ENCODE measurements at places on chromosomes 12 and 14.

DNA sequence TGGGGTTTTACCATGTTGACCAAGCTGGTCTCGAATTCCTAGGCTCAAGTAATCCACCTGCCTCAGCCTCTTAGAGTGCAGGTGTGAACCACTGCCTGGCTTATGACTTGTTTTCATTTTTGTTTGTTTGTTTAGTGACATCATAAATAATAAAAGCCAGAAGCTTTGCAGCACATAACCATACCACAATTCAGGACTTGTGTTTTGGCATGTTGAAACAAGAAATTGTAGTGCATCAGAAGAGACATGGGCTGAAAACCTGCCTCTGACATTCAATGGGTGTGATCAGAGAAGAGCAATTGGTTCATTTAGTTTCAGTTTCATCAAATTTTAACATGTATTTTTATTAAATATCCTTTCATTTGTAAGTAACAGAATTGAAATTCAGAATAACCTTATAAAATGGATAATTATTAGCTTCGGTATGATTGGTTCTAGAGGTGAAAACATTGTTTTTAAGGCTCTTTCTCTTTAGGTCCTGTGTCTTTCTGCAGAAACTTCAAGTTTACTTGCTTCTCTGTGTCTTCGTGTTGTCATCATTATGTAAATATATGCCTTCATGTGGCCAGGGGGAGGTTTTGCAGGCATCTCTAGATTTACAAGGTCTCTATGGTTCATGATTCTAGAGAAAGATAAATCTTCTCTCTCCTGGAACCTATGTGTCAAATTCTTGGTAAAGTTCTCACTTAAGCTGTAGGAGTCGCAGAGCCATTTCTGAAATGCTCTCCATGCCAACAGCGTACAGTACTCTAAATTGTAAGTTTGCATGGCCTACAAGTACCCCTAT is 312.0 kb downstream of the KCNC2 start:
- DNase-seq: no peak

GRCh38 chr14:68208218-68208617 is 388.6 kb downstream of the RAD51B start:
- DNase-seq: no peak

DNA sequence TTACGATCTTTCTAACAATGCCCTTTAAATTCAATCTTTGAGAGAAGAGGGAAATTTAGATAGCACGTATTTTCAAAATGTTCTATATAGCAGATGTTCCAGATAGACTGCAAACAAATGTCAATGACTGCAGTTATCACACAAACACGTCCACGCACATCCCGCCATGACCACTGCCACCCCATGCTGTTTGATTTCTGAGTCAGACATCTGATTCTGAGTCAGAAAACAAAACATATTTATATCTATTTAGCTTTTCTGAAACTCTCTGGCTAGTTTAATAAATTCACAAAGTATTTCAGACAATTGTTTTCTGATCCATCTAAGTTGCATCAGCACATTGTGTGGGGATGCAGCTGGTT is 105.9 kb upstream of the BCAT1 start:
- no peak for DNase-seq

GRCh38 chr12:108657130-108657745 is 23.5 kb upstream of the SELPLG start:
- DNase-seq: no peak

GRCh38 chr12:6333029-6333428 is 8.8 kb downstream of the TNFRSF1A start:
- no peak for DNase-seq

DNA sequence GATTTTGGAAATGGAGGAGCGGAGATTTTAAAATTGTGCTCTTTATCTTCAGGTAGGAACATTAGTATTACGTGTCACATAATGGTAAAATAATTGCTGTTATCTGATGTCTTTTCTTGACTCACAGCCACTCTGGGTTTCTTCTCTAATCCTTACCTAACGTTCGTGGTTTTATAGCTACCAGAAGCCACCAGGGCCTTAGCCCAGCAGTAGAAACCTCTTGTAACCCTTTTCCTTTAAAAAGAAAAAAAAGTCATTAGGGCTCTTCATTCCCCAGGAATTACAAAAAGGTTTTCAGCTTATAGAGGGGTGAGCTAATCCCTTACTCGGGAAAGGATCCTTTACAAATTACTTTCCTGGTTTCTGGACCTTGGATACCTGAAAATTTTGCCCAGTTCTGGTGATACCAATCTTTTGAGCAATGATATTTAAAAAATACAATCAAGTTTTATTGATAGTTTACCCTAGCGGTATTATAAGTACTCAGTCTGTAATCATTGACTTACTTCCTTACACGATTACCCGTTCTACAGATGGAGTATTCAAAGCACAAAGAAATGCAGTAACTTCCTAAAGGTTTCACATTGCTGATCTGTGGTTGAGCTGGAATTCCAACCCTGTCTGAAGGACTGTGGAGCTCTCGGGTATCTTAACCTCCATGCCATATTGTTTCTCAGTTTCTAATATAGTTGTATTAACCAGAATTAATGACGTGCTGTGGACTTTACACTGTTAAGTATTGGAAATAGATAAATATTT is 1.6 kb downstream of the GABARAPL1 start:
- DNase-seq: no peak
